Thymus (tissue), 14 donors: ENCODE measurements at places on chromosomes 2 and 18.

GRCh38 chr2:159506764-159507440, 109.4 kb downstream of the BAZ2B start:
- no peak for DNase-seq

- no peak for DNase-seq
Measured at GRCh38 chr2:160288324-160288723, 88.3 kb upstream of the ITGB6 start.

DNA sequence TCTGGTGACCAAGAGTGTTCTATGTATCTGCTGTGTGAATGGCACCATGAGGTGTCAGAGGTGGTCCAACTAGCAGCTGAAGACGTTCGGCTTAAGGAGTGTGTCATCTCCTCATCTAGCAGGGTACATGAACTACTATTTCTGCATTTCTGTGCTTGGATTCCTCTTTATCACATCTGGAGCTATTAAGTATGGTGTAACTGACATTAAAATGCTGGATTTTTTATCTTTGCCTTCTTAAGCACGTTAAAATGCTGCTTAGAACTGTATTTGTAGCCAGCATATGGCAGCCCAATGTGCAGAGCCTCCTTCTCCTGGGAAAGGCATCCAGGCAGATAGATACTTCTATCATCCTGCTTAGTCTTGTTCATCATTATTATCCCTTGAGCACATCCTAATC, 409.3 kb upstream of the MMADHC start:
- no peak for DNase-seq

DNA sequence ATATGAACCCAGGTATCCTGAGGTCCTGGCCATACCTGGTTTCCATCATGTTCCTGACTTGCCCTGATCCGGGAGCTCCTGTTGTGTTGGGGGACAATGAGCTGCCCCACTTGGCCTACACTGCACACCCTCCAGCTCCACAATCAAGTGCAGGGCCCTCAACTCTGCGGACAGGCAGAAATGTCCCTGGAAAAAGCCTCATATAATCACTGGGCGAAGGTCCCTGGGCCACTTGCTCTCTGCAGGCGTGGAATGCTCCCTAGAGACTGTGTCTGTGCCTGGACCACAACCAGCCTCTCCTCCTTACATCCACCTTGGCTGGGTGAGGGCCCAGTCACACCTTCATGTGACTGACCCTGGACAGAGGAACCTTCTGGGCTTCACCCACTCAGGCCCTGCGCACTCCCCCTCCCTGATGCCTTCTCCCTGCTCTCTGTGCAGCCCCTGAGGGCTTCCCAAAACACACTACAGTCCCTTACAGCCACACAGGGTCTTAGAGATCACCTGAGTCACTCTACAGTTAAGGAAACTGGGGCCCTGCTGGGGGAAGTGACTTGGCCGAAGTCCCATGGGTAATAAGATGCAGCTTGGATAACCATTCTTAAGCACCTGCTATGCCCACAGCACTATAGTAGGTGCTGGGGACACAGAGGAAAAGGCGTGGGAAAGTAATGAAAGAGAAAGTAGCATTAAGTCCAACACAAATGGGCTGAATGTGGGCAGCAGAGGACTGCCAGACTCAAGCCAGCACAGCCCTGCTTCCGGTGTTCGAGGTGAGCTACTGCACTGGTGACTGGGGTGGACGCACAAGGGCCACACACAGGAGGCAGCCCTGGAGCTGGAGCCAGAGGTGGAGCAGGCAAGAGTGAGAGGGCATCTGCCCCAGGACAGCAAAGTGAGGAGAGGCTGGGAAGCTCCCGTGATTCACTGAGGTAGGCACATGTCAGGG, 9.8 kb downstream of the BOLA3 start:
- DNase-seq: no peak

- DNase-seq: no peak
Measured at GRCh38 chr2:62150597-62151305, 45.2 kb upstream of the B3GNT2 start.

GRCh38 chr18:48982266-48982665, 31.5 kb upstream of the SMAD7 start:
- DNase-seq: no peak

- DNase-seq: no peak
Measured at GRCh38 chr2:217114117-217114516, 254.3 kb upstream of the TNP1 start.

- DNase-seq: no peak
Measured at GRCh38 chr2:201223089-201224073, 37.0 kb upstream of the CASP8 start.

DNA sequence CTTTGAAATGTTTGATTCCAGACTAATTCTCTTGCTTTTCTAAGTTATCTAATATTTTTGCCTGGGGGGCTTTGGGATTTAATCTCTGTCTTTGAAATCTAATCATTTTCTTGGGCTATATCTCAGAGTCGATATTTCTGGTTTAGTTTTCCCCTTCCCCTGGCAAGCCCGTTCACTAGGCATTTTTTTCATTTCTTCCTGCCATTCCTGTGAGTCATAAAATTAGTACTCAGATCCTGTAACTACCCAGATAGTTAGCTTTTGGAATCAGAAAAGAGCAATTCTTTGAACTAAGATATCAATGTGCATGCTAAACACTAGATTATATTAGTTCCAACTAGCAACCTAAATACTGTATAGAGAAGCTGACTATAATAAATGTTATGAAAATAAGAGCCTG, 29.4 kb upstream of the RNF149 start:
- DNase-seq: no peak

DNA sequence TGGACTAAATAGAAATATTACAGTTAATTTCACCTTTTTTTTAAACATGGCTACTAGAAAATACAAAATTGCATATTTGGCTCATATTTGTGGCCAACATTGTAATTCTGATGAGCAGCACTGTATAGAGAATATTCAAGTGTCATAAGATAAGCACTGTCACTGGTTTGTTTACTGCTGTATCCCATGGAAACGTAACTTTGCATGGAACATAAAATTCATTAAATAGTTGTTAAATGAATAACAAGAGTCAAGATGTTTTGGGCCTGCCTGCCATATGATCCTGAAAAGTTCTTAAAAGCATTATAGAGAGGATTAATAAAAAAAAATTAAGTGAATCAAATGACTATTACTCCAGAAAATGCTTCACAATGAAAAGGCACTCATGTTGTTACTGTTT, 763.7 kb upstream of the CRIM1 start:
- no peak for DNase-seq

GRCh38 chr2:147860009-147860408, 15.2 kb downstream of the ACVR2A start:
- DNase-seq: no peak

GRCh38 chr18:80076379-80076778, 32.7 kb upstream of the ADNP2 start:
- no peak for DNase-seq

GRCh38 chr2:172938713-172939375, 136.8 kb upstream of the MAP3K20 start:
- no peak for DNase-seq

GRCh38 chr2:28898048-28898447, 3.6 kb downstream of the WDR43 start:
- DNase-seq: no peak

GRCh38 chr2:17538022-17538843, 2.3 kb upstream of the VSNL1 start:
- no peak for DNase-seq

GRCh38 chr2:49404108-49404507, 249.8 kb upstream of the FSHR start:
- DNase-seq: no peak

DNA sequence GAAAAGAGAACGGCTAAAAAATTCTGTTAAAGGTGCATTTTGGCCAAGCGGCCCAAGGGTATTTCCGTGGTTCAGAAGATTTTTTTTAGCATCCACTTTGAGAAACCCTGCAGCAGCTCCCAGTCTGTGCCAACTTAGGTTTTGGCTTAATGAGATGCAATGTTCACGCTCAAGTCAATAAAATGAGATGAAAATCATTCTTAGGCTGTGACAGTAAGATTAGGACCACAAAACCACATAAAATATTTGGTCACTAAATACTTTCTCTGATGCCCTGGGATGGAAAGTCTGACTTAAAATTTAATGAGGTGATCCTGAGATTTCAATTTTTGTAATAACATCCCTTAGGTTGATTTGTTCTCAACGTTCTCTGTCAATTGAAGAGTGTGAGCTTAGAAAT, 74.2 kb upstream of the FHL2 start:
- no peak for DNase-seq

GRCh38 chr2:18649502-18650135, 60.2 kb upstream of the NT5C1B start:
- no peak for DNase-seq

DNA sequence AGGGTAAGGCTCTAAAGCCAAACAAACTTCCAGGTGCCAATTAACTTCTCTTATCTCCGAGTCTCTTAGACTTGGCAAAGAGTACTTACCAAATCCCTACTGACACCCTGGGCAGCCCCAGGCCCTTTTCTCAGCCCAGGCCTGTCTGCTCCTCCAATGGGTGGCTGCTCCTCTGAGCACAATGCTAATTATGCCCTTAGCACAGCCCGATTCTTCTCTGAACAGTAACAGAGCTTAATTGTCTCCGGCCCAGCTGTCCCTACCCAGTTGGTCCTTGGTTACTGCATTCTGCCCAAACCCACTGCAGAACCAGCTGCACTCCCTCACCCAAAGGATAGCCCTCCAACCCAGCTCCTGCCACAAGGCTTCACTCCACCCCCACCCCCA, 110.3 kb downstream of the SMAD7 start:
- DNase-seq: no peak

DNA sequence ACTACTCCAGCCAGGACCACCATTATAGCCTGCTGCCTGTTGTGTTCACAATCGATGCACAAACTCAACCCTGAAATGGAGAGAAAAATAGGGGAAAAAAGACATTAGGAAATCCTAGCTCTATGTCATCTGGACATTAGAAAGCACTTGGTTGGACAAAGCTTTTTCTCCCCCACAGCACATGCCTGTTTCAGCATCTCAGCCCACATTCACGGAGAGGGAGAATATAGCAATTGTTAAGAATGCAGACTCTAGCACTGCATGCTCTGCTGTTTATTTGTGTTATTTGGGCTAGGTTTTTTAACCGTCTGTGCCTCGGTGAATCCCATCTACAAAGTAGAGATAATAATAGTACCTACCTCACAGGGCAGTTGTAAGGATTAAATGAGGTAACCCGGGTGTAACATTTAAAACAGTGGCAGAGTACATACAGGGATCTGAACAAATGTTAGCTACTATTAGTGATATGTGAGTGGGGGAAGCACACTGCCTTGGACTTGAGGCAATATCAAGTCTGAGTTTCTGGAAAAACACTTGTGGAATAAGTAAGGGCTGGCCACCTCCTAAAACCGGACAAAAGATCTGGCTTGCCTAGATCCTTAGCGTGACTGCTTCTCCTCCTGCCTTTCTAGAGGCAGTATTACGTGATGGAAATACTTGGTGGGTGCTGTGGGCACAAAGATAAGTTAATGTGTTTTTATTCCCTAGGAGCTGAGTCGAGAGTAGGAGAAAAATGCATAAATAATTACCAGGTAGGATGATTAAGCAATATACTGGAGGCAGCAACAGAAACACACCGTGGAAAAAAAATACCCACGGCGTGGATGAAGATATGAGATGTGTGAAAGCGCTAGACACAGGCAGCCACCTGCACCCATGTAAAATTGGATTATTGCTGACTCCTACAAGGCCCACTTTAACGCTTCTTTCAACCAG, 1.0 kb upstream of the PPP1CB start:
- no peak for DNase-seq

DNA sequence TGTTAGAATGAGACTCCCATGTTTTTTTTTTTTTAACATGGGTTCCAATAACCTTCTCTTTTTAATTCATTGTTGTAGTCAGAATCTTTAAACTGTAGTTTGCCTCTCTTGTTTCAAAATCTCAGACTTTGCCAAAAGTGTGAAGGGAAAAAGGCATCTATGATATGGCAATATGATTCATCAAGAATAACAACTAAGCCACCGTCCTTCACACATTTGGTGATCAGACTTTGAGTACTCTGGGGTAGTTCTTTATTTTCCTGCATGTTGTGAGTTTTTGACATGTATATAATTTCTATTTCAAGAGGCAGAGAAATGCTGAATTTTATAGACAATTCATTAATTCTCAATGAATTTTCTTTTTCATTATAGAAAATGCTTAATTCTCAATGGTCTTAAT, 53.5 kb upstream of the CERS6 start:
- DNase-seq: no peak

GRCh38 chr2:215410932-215411285, 25.0 kb downstream of the FN1 start:
- DNase-seq: no peak

DNA sequence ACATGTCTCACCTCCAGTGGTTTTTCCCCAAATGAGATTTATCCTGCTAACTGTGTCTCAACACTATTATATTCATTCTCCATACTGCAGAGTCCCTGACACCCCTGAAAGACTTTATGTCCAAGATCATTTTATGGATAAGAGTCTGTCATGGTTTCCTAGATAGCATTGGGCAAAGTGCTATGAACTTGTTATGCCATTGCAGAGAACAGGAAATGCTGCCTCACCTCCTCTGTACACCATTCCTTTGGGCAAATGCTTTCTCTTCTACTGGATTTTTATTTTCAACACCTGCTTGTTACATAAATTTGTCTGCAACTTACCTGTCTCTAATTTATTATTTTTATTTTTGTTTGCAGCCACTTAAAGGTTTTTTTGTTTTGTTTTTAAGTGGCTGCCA, 652.5 kb upstream of the FAM98A start:
- no peak for DNase-seq

DNA sequence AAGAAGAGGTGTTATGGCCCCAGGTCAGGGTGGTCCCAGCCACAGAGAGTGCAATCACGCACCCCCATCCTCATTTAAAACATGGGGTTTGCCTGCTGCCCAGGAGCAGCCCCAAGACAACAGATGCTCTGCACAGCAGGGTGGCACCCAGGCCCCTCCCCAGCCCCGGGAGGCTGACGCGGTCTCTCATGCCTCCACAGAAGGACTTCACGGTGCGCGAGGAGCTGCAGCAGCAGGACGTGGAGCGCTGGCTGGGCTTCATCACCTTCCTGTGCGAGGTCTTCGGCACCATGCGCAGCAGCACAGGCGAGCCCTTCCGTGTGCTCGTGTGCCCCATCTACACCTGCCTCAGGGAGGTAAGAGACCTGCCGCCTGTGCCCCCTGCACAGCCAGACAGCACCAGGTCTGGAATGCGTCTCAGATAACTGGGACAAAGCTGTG, 133.7 kb downstream of the SMAD7 start:
- no peak for DNase-seq

DNA sequence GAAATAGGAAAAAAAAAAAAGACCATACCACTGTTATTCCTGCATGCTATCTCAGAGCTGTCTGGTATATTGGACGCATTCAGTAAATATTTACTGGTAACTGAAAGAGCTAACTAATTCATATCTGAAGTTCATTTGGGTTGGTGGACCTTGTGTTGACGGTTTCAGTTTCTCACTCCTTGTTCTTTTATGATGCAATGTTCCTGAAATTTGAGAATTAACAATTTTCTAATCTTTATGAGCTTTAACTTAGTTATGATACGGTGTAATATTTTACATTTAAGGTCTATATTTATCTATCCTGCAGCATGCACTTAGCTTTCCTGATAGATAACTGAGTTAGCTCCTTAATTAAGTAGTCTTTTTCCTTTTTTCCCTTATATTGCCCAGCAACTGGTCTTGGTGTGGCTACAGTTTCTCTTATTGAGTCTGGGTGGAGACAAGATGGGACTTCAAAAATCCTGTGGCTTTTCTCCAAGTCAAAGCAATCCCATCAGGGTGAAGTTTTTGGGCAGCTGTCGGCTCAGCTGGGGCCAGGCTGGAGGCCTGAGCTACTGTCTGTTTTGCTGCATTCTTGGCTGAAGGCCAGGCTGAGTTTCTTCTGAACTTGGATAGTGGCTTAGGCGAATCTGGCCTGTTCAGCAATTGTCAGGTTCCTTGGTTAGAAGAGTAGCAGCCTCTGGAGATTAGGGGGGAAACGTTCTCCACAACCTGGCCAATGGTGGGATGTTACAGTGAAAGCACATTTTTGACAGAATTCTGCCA, 78.4 kb upstream of the MEX3C start:
- no peak for DNase-seq
